ENCODE measurements at places on chromosomes 1 and 21.

DNA sequence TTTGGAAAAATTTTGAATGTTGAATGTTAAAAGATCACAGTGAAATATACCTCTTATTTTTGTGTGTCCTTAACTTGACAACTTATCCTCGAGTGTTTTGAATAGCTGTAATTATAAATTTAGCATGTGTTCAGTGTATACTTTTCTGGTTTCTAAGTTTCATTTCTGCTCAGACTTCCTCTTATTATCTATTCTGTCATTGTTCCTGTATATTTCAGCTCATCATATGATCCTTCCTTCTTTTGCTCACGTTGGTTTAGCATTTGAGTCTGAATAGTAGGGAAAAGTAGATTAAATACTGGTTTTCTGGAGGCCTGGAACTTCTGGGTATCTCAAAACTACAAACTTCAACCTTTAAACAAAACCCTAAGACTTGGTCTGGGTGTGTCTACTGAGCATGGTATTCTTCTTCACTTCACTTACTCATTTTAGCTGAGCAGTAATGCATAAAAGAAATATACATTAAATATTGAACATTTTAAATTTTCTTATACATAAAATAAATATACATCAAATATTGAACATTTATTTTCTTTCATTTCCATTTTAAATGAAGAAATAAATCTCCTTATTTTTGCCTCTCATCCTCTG, 3.3 kb upstream of the ATP6V1G3 start:
- no peak for DNase-seq

DNA sequence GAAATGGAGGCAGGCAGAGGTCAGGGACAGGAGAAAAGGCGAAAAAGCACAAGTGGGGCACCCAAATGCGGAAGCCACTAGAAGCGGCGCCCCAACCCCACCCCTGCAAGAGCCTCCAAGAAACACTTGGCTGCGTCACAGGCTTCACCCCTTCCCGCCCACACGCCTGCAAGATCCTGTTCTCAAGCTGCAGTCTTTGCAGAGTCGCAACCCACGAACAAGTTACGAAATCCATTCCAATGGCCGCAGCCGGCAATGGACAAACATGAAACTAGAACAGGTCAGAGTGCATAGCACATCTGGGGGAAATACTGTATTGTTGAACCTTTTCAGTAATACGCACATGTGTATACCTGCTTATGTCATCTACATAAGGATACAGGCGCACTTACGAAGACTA, 103.6 kb downstream of the PSMG1 start:
- DNase-seq: no peak

DNA sequence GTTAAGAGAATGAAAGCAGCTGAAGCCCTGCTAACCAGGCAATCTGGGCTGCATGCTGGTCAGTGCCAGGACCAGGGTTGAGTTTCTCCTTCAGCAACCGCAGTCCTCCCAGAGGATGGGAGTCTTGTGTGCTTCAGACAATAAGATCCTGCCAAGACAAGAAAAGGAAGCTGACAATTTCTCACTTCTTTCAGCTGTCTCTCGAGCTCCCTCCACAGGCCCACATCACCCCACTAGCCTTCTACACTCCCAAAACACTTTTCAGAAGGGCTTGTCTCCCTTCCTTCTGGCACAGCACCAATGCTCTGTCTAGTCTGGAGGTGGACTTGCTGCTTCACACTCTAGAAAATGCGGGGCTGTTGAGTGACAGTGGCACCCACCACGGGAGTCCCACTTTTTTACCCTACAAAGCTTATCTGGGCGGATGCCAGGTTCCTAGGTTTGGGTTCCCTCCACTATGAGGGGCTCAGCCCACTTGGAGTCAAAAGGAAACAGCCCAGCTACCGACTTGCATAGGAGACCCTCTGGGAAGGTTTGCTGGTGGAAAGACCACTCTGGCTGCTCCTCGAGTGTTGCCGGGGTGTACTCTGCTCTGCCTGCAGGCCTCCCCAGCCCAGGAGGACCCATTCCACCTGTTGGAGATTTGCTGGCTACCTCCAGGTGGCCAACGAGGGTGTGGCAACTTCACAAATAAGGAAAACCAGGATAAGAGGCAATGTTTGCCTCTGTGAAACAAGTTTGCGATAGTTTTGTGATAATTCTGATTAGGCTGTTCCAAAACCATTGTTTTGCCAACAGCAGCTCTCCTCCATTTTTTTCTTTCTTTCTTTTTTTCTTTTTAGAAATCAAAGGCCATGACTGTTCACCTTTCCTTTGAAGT, 68.9 kb downstream of the TENT5C start:
- no peak for DNase-seq

- no peak for DNase-seq
Observed at GRCh38 chr1:25902462-25902861, 3.8 kb downstream of the STMN1 start.

GRCh38 chr1:184595596-184595995, 159.1 kb downstream of the EDEM3 start:
- DNase-seq: no peak

GRCh38 chr21:26491663-26492062, 81.4 kb downstream of the CYYR1 start:
- no peak for DNase-seq

GRCh38 chr1:227798078-227798802, 17.2 kb upstream of the PRSS38 start:
- no peak for DNase-seq

GRCh38 chr1:180310095-180310494, 80.0 kb downstream of the LHX4 start:
- DNase-seq: no peak

- DNase-seq: no peak
Observed at GRCh38 chr1:39969531-39970270, 14.8 kb downstream of the MFSD2A start.

All from neuronal stem cell (in vitro differentiated cells).